Right renal cortex interstitium (tissue), 3 donors: ENCODE measurements at places on chromosomes 6 and 20.
A peak's percentile ranks its signal among the peaks of the same experiment; 100 is the strongest.

DNA sequence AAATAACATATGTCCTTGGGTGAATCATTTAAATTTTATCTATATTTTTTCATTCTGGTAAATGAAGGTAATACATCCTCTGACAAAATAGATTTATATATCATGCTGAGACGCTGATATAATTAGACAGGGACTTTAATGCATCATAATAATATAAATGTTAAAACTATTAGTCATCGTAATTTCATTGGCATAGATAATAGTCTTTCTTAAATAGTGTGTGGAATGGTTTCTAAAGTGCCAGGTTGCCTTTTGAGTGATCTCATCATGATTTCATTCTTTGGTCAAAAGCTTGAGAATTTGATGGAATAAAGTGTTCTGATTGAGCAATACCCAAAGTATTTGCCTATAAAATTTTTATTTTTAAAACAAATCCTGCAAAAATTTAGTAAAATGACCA lies 43.2 kb upstream of the BMP5 start:
- no peak for DNase-seq

GRCh38 chr20:5080384-5080877 lies 39.3 kb downstream of the PCNA start:
- no peak for DNase-seq

- no peak for DNase-seq
Observed at GRCh38 chr20:35116258-35116657, 23.7 kb upstream of the TRPC4AP start.

DNA sequence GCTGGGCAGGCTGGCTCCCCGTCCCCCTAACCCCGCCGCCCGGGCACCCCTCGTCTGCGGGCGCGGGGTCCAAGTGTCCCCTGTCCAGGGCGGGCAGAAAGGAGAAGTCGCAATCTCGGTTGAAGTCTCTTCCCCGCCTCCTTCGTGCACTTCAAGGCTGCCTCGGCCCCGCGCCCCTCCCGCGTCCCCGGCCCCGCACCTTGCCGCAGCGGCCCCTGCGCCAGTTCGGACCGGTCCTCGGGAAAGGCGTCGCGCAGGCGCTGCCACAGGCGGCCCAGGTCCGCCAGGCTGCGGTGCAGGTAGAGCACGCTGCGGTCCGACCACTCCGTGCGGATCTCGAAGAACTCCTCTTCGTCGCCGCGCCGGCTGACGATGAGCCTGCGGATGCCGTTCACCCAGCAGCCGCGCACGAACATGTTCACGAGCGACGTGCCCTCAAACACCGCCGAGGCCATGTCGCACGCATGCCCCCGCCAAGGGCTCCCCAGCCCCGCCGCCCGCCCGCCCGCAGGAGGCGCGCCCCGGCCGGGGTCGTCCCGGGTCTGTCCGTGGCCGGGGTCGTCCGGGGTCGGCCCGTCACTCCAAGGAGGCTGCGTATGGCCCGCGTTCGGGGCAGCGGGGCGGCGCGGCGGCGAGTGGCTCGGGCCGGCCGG lies at the start of gene PXDC1:
TSS of gene PXDC1 (minus strand) at position 637 of the 653 bp plus-strand sequence. CDS start at position 455, 182 bp downstream.
- no peak for DNase-seq

GRCh38 chr20:63703471-63703975 lies 4.3 kb downstream of the ARFRP1 start:
- DNase-seq = no peak

DNA sequence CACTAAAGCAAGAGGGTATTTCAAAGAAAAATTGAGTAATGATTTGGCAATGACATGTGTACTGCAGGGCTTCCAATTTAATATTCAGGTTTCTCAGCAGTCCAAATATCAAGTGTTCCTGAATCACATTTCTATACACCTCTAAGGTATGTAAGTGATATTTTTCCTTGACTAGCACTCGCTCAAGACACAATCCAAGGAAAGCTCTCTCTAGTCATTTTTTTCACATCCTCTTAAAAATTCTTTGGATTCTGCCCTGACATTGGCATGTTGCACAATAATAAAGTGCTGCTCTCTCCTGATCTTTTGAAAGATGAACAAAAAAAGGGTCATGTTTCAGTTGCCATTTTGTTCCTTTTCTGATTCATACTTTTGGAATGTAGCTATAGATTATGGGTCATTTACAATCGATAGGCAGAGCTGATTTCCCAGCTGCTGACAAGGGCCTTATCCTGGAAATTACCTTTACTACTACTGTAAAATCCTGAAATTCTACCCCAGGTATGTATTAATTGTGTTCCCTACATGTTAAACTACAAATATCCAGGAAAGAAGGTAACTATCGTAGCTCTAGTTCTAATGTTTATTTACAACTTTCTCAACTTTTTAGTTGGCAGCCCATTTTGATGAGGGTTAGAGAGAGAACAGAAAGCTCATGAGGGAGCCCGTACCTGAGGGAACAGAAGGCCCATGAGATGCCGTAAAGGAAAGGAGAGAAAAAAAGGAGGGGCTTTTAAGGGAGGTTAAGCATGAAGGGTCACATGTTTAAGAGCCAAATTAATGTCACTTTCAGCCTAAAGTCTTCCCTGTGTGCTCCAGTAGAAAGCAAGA lies 22.2 kb upstream of the ADGRG6 start:
- DNase-seq = no peak

- no peak for DNase-seq
Observed at GRCh38 chr20:62427172-62428001, at the start of gene RBBP8NL. TSS of gene RBBP8NL (minus strand) at chr20:62427539. CDS start at chr20:62419647, 7,892 bp downstream.

DNA sequence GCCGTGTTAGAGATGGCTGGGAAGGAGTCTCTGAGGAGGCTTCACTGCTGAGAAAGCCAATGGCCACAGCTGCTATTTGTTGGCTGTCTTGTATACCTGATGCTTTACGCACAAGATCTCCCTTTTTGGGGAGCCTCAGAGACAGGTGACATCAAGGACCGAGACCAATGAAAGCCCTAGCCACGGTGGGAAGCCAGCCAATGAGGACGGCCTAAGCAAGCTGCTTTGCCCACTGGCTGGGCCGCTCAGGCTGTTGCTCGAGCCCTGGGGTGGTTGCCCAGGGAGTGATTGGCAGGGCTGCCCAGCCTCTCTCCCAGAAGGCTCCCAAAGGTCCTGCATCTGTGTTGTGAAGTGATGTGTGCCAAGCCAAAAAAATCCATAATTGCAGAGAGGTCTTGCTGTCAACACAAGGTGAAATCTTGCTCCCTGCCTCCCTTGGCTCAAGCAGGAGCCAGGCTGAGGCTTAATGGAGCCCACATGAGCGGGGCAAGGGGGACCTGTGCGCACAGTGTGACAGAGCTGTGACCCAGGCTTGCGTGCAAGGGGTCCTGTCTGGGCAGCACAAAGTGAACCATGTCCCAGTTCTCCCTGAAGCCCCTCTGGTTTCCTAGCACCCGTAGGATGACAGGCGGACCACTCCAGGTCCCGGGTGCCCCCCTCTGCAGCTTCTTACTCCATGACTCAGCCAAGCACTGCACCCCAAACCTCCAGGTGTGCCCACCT lies 4.3 kb downstream of the MMP24OS start:
- no peak for DNase-seq

DNA sequence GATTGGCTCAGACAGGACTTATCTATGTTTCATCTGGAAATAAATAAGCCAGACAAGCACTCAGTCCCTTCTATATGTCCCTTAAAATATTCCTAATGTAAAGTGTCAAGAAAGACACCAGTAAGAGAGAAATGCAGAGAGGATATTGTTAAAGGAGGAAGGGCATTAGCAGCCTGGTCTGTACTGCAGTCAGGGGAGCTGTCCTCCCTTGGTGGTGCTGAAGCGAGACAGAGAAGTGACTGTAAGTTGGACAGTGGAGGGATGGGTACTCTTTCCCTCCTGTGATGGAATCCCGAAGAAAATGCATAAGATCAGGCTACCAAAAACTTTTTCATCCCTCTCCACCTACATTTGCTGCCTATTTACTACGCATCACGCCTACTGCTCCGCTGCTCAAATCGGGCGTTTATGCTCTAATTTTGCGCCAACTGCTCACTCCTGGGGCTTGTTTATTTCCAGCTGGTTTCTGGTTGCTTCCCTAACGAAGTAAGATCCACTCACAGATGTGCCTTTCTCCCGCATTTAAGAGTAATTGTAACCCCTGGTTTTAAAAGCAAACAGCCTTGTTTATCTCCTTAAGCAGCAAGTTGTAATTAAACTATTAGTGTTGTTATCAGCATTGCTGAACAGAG lies 35.2 kb downstream of the PHACTR1 start:
- peak; percentile 68 for DNase-seq

DNA sequence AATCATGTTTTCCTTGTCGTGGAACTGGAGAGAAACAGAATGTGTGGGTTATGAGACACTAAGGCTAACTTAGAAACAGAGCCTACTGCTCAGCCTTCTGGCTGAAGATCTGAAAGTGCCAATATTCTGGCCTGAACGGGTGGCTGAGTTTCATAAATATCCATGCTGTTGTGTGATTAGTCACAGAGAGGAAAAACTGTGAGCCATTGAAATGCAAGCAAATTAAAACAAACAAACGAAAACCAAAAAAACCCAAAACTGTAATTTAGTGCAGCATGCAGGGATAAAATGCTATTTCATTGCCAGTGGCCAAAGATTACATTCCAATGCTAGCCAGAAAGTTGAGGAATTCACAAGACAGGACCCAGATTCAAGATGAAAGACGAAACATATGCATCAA lies 315.1 kb downstream of the UBE3D start:
- no peak for DNase-seq

DNA sequence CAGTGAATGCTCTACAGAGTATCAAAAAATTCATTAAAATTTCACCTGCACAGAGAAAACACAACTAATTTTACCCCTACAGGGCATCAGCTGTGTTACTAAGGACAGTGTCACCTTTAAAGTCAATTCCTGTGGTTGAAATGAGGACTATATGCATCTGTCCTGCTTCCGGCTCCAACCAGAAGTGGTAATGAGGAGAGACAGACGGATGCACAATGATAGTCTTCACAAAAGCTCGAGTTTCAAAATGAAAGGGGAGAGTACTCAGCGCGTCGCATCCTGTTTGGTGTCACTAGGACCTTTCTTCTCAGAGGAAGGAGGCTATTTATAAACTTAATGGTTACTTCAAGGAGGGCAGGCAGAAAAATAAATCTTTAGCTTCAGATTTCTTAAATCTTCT lies 86.5 kb downstream of the LYRM4 start:
- DNase-seq = peak; percentile 34

DNA sequence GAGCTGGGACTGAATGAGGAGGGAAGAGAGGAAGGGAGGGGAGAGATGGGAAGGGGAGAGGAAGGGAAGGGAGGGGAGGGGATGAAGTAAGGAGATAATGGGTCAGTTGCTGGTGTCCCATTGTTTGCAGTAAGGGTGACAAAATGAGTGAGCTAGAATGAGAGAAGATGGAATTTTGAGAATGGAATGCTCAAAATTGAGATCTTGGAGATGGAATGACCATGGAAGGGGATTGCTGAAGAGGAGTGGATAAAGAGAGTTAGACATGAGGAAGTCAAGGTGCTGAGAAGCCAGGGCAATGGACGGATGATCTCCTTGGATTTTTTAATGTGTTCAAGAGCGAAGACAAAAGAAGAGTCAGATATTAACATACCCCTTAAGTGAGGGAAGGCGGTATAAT lies 80.5 kb upstream of the SSTR4 start:
- DNase-seq = no peak

- no peak for DNase-seq
Observed at GRCh38 chr6:13865141-13865540, 50.8 kb upstream of the MCUR1 start.

GRCh38 chr6:157456524-157456829 lies 75.5 kb downstream of the ZDHHC14 start:
- no peak for DNase-seq

DNA sequence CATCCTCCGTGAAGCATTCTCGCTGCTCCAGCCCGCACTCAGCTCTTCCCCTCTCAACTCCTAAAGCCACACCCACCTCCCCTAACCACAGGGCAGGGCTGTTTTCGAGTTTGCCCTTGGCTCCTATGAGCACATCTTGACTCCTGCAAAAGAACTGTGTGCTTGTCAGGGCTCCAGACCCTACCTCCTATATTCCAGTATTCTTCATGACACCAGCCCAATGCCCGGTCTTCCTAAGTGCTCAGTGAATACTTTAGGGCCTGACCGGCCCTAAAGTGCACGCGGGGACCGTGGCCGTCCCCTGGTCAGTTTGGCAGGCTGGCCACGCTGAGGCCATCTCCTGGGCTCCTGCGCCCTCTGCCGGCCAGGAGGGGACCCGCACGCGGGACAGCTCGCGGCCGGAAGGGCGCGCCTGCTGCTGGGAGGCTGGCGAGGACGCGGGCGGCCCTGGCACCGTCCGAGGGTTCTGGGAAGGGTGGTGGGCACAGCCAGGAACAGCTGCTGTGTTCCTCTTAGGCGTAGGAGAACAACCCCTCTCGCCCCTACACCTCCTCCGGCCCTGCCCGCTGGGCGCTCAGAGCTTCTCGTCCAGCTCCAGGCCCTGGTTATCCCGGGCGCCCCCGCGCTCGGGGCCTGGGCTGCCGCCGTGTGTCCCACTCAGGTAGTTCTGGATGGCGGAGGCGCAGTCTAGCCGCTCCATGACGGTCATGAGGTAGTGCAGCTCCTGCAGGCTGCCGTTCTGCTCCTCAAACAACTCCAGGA lies 11.0 kb downstream of the UNC5CL start:
- peak; percentile 78 for DNase-seq

- DNase-seq = no peak
Observed at GRCh38 chr6:46234156-46234556, 63.4 kb upstream of the ENPP5 start.

- DNase-seq = no peak
Observed at GRCh38 chr6:118843685-118844390, 50.1 kb upstream of the ASF1A start.

- DNase-seq = no peak
Observed at GRCh38 chr6:151963001-151963400, 155.5 kb downstream of the ESR1 start.

GRCh38 chr6:144840619-144841018 lies 555.5 kb downstream of the UTRN start:
- DNase-seq = no peak

DNA sequence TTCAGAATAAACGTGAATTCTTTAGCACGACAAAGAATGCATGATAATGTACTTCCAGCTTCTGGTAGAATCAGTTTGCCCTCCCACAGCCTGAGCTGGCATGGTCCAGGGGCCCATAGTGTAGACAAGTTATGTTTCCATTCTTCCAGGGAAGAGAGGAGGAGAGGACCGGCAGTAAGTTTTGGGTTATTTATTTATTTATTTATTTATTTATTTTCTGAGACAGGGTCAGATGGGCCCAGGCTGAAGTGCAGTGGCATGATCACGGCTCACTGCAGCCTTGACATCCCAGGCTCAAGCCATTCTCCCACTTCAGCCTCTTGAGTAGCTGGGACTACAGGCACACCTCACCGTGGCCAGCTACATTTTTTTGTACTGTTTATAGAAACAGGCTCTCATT lies 4.7 kb downstream of the GABRR1 start:
- no peak for DNase-seq

- no peak for DNase-seq
Observed at GRCh38 chr20:5557123-5557522, 193.1 kb upstream of the SHLD1 start.

GRCh38 chr20:1382670-1383069 lies 10.2 kb downstream of the FKBP1A start:
- DNase-seq = no peak

- no peak for DNase-seq
Observed at GRCh38 chr6:121076119-121076518, 258.2 kb downstream of the TBC1D32 start.

GRCh38 chr6:15929685-15930084 lies 199.2 kb upstream of the MYLIP start:
- DNase-seq = no peak

- DNase-seq = no peak
Observed at GRCh38 chr20:40181676-40182075, 507.4 kb downstream of the MAFB start.
